ENCODE measurements at places on chromosomes 2 and 18.
A peak's percentile ranks its signal among the peaks of the same experiment; 100 is the strongest.

DNA sequence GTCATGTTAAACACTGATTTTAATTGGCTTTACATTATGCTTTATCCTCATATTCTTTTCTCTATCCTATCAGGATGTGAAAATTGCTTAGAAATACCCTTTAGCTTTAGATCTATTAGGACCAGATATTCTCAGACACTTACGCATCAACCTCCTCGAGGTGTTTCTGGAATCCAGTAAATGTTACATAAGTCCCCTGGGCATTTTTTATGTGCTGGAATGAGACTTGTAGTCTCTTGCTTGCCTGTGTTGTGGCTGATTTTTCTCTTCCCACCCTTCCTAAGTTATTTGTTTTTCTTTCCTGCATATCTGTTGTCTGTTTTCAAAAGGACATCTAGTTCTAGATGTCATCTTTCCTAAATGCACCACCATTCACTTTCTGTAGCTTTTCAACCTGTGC lies 197.1 kb downstream of the CCDC85A start:
- peak; percentile 35 for DNase-seq

DNA sequence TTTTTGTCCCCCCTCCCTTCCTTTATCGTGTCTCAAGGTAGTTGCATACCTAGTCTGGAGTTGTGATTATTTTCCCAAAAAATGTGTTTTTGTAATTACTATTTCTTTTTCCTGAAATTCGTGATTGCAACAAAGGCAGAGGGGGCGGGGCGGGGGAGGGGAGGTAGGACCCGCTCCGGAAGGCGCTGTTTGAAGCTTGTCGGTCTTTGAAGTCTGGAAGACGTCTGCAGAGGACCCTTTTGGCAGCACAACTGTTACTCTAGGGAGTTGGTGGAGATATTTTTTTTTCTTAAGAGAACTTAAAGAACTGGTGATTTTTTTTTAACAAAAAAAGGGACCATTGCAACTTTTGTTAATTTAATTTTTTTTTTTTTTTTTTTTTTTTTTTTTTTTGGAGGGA lies 2.1 kb downstream of the SOX11 start:
- DNase-seq = peak; percentile 37

- DNase-seq = no peak
Measured at GRCh38 chr2:199760574-199760973, 90.4 kb downstream of the FTCDNL1 start.

- DNase-seq = peak; percentile 45
Measured at GRCh38 chr18:40874233-40874632, 1080.8 kb upstream of the PIK3C3 start.

DNA sequence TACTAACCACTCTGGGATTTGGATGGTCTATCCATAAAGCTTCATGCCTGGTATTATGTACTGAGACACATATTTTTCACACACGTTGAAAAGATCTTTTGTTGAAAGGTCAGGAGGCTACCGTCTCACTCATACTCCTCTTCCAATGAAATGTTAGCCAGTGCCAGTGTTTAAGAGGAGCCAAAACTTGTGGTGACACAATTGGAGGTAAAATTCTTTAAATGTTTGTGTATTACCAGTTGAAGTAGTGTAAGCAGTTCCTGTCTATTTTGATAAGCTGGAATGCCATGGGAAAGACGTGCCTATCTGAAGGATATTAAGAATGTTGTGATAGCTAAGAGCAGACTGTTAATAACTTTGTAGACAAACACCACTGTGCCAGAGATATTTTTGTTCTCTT lies 32.1 kb downstream of the MARCHF7 start:
- DNase-seq = peak; percentile 93

DNA sequence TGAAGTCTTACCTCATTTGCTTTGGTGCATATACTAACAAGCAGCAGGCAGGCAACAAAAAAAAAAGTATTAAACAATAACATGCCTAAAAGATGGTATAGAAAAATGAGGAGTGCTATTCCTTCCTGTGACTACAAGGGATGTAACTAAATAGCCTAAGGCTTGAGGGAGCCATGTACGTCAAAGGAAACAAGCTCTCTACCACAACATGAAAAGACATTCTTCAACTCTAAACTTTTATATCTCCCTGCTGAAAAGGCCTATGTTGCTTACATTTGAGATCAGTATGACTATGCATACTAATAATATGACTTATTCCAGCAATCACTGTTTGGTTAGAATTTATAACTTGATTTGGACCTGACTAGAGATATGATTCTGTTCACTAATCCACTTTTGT lies 347.9 kb downstream of the ADCYAP1 start:
- DNase-seq = no peak

GRCh38 chr2:219559156-219559915 lies 12.0 kb downstream of the OBSL1 start:
- DNase-seq = peak; percentile 36

Data from EH (cell line).